ENCODE measurements at places on chromosomes 13 and 19.

- DNase-seq = no peak
Measured at GRCh38 chr19:33434886-33435705, 61.6 kb downstream of the CEBPG start.

DNA sequence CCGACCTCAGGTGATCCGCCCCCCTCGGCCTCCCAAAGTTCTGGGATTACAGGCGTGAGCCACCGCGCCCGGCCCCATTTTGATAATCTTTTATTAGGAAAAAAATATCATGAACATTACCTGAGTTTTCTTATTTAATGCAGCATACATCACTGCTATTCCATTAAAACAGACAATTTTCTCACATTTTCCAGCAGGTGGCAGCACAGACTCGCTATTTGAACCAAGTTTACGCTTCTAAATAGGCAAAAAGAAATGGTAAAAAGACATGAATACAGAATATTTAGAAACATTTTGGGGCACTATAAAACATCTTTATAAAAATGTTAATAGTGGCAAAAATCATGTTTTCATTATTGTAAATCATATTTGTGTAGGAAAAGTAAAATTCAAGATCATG is 903.1 kb downstream of the SLITRK6 start:
- peak; percentile 15 for DNase-seq

- no peak for DNase-seq
Measured at GRCh38 chr13:28001837-28002473, 13.5 kb upstream of the URAD start.

GRCh38 chr13:88919970-88920628 is 1248.9 kb downstream of the SLITRK5 start:
- DNase-seq = no peak

- DNase-seq = no peak
Measured at GRCh38 chr13:43939086-43939485, 59.4 kb downstream of the LACC1 start.

DNA sequence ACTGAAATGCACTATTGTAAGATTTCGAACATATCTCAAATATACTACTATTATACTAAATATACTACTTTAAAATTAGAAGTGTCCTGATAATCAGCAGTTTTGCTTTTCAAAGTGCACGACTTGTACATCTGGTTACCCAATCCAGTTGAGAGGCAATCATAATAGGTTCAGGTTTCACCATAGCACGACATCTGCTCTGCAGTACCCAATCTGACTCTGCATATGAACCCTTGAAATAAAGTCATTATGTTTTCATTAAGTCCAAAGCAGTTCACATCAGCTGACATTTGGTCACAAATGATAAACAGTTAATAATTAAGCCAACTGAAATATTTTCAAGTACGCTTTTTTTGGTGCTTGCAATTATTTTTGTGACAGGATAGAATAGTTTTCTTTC is 90.6 kb downstream of the PCDH9 start:
- no peak for DNase-seq

GRCh38 chr13:40261336-40261735 is 405.1 kb downstream of the FOXO1 start:
- DNase-seq = no peak

DNA sequence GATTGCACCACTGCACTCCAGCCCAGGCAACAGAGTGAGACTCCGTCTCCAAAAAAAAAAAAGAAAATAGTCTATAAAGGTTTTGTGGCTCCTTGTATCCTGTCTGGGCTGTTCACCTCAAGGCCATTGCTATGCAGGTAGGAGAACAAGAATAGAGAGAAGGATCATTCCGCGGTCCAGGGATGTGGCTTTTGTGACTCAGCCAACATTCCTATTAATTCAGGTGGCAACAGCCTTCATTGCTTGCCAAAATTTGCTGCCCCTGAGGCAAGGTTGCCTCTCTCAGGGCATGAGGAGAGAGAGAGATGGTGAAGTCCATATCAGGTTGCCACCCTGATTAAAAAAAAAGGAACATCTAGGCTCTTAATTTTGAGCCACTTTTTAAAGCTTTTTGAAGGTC is 8.0 kb downstream of the ZNF551 start:
- DNase-seq = no peak

- DNase-seq = no peak
Measured at GRCh38 chr19:13120817-13121216, 2.8 kb downstream of the NACC1 start.

DNA sequence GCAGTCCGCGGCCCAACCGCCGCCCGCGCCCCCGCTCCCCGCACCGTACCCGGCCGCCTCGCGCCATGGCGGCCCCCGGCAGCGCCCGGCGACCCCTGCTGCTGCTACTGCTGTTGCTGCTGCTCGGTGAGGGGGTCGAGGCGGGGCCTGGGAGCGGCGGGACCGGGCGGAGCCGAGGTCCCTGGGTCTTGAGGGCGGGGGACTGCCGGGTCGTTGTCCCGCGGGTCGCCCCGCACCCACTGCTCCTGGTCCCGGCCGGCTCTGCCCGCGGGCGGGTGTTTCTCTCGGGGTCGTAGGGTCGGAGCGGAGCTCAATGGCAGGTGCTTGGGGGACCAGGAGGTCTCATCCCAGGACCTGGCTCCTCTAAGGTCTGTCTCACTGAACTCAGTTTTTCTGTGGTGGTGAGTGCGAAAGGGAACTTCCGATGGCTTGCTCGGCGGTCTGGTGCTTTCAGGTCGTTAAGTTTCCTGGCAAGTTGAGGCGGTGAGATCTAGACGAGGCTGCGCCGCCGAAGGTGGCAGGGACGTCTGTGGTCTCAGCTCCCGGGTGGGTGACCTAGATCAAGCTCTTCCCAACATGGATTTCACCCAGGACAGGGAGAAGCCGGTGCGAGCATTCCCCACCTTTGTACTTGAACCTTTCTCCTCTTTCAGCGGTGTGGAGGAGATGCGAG is 467 bp downstream of the LAMP1 start:
- peak; percentile 43 for DNase-seq

GRCh38 chr19:38494379-38494778 is 60.9 kb downstream of the RYR1 start:
- DNase-seq = no peak

DNA sequence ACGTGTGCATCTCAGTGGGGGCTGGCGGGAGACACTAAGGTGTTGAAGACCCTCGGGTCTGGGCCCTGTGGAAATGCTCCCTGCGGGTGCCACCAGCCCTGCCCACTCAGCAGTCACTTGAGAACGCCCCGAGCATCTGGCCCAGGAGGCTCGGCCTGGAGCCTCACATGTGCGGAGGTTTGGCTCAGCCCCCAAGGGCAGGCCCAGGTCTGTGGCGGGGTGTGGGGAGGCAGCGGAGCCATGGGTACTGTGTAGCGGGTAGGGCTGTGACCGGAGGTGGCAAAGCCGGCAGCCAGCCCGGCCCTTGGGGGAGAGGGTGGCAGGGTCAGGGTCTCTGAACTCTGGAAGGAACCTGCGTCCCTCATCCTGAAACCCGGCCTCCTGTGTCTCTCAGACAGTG is 37.6 kb downstream of the MCF2L start:
- DNase-seq = no peak

DNA sequence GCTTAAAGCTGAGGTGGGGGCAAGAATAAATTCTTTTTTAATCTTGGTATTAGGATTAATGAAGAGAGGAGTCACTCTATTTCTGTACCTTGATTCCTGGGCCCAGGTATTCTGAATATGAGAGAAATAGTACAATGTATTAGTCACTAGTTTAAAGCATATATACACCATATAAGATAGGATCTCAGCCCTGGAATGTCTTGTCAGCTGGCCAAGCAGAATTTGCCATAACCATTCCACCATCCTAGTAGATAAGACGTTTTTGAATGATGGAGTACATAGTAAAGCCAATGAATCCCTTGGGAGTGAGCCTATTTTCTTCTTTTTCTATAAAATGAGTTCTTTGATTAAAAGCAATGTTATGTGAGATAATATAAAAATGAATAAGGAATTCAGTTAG is 55.6 kb downstream of the UFM1 start:
- no peak for DNase-seq

- no peak for DNase-seq
Measured at GRCh38 chr19:45276284-45276687, 25.2 kb downstream of the MARK4 start.

DNA sequence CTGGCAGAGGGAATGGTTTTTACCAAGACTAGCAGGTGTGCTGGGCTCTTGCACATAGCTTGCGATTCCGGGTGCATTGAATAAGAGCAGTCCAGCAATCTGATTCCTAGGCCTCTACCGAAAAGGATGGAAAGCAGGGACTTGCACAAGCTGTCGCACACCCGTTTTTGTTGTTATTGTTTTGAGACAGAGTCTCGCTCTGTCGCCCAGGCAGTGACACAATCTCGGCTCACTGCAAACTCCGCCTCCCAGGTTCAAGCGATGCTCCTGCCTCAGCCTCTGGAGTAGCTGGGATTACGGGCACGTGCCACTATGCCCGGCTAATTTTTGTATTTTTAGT is 5.5 kb downstream of the EBI3 start:
- DNase-seq = no peak

DNA sequence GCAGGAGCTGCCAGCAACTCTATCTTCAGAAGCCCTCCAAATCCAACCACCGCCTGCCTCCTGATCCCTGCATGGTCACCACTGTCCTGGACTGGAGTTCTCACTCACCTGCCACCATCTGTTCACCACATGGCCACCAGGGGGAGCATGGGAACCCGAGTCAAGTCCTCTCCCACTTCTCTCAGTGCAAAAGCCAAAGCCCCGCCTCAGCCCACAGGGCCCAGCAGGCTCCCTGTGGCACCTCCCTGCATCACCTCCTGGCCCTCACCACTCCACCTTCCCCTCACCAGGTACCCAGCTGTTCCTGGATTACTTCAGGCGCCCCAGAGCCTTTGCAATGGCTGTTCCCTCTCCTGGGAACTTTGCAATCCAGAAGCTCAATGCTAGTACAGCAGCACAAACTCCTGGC is 5.3 kb downstream of the DHPS start:
- DNase-seq = peak; percentile 87

GRCh38 chr13:44752164-44752563 is 176.0 kb upstream of the TSC22D1 start:
- no peak for DNase-seq

DNA sequence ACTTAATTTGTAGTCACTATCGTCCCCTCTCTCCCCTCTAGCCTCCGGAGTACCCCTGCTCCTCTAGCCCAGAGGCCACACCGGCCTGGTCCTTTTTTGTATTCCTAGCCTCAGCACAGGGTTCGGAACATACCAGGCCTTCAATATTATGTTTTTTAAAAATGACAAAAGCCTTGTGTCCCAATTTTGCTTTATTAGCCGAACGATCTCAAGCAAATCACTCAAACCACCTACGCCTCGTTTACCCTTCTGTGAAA is 463 bp upstream of the POMP start:
- DNase-seq = no peak

- no peak for DNase-seq
Measured at GRCh38 chr13:33316890-33317289, 31.3 kb upstream of the STARD13 start.

DNA sequence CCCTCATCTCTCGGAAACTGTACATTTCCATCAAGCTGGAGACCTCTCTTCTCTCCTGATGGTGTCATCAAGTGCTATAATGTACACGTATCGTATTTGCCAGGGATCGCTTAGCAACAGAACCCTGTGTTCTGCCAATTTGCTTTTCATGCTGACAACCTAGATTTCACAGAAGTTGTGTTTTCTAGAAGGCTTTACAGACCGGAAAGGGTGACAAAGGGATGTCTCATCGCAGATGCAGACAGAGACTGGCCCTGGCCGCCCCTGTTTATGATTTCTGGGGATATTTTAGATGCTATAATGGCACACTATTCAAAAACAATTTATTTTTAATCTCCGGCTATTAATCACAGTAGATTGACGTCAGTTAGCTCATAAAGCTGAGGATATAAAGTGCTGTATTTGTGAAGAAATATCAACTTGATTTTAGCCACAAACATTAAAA is 291.4 kb downstream of the IRS2 start:
- no peak for DNase-seq

DNA sequence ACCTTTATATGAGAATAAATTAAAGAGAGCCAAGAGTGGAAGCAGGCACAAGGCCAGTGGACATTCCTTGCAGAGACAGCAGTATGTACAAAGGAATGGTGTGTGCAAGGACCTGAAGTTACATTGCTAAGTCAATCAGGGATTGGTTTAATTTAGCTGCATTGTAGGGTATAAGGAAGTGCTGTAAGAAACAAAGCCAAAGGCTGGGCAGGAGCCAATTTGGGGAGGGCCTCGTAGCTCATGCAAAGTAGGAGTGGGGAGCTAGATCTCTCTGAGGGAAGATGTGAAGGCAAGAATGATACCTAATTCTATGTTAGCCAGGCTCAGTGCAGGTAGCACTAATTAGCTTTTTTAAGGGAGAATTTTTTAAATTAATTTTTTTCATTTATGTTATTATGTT is 76.7 kb downstream of the SLAIN1 start:
- no peak for DNase-seq

GRCh38 chr13:59483501-59484145 is 680.1 kb downstream of the DIAPH3 start:
- no peak for DNase-seq

DNA sequence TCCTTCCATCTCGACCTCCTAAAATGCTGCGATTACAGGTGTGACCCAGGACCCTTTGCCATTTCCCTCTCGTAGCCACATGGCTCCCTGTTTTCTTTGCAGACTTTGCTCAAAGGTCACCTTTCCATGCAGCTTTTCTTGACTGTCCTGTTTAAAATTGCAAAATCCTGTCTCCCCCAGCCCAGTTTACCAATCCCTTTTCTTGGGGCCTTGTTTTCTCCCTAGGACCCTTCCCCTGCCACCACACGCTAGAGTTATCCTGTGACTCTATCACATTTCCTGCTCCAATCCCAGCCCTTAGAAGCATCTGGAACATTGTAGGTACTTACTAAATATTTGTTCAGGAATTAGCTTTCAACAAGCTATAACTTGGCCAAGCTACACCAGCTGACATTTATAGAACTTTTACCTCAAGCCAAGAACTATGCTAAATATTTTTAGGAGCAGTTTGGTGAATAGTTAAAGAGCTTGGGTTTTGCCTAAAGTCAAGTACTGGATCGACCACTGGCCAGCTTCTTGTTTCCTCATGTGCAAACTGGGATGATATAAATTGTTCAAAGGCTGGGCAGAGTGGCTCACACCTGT is 9.1 kb upstream of the SERTAD3 start:
- no peak for DNase-seq

- DNase-seq = no peak
Measured at GRCh38 chr19:33418461-33418860, 45.0 kb downstream of the CEBPG start.

DNA sequence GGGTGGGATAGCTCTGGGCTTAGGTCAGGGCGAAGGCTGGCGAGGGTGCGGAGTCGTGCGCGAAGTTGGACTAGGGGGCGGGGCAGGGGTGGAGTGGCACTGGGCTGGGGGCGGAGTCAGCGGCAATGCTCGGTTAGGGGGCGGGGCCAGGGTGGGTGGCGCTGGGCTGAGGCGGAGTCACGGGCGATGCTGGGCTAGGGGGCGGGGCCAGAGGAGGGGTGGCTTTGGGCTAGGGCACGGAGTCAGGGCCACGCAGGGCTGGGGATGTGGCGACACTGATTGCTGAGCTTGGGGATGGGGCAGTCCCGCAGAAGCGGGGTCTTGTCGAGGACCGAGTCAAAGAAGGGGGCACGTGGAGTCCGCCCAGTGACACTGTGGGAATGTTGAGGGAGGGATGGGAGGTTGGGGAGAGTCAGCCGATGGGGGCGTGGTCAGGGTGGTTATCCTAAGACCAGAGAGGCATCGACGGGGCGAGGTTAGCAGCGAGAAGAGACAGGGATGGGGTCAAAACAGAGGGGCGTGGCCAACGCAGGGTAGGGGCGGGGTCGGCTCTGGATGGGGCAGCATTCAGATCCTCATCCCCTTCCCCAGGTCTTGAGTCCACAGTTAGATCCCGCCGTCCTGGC is 8.7 kb downstream of the HOMER3 start:
- peak; percentile 79 for DNase-seq

- DNase-seq = no peak
Measured at GRCh38 chr13:20666948-20667347, 36.6 kb upstream of the IL17D start.

All from activated CD8-positive, alpha-beta memory T cell treated with anti-CD3 and anti-CD28 coated beads, Interleukin-2, amount 50 U/mL, for 4 hours (primary cell).